NCI-H1105 (cell line): ENCODE measurements at places on chromosomes 12 and 14.

GRCh38 chr14:54362089-54362504 is 34.7 kb upstream of the CDKN3 start:
- no peak for DNase-seq

- DNase-seq: no peak
Observed at GRCh38 chr14:56632195-56632594, 52.6 kb downstream of the TMEM260 start.

GRCh38 chr14:100710826-100711462 is 15.7 kb upstream of the DLK1 start:
- DNase-seq: no peak

- no peak for DNase-seq
Observed at GRCh38 chr12:53222170-53222721, 9.8 kb downstream of the RARG start.

DNA sequence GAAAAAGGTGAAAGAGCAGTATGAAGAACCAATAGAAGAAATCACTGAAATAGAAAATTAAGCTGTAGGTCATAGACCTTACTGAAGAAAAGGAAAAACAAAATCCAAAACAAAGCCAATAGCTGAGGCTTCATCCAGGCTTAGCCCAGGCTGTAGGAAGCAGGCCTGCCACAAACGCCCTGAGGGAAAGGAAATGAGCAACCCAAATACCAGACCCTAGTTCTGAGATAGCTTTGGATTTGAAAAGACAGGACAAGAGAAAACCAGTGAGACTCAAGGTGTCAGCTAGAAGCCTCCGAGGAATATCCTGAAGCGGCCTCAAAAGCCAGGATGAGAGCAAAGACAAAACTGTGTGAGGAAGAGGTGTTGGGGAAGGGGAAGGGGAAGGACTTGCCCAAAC is 79.2 kb downstream of the FERMT2 start:
- no peak for DNase-seq

DNA sequence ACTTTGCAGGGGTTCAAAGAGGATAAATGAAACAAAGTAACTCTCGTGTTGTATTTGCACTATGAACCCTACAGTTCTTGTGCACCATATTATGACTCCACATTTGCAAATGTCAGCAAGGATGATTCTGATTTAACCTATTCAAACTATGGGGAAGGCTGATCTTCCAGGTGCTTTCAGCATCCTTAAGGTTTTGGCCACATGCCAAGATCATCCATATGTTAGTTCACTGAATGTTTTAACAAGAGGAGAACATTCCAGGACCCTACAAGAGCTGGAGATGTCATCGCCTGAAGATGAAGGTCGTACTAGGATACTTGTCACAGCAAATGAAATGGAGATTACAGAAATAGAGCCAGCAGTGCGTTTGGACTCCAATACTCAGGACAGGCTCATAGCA is 114.2 kb downstream of the DHRS2 start:
- DNase-seq: no peak

- DNase-seq: no peak
Observed at GRCh38 chr14:59254911-59255545, 66.6 kb downstream of the DAAM1 start.

DNA sequence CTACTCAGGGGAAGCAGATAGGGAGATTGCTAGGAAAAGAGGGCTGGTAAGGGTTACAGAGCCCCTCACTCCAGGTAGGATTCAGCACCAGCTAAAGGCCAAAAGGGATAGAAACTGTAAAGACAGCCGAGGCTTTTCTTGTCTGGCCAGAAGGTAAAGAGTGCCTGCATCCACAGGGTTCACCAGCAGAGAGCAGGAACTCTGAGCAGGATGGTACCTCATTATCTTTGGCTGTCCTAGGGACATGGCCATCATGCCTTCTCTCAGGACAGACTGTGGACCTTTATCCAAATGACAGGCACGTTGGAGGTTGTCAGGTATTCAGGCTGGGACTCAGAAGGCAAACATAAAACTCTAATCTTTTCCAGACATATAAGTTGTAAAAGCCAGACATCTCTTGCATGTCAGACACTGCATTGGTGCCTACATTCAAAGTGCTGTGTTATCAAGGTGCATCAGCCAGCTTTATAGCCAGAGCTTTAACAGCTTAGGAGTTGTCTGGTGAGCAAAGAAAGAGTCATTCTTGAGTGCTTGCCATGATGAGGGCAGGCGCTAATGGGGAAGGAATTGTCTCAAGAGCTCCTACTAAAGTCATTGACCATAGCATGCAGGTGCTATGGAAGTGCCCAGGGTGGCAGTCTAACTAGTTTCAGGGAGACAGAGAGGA is 89.5 kb downstream of the PELI2 start:
- no peak for DNase-seq

GRCh38 chr12:47770086-47770726 is 2.8 kb upstream of the SLC48A1 start:
- no peak for DNase-seq

GRCh38 chr12:132686825-132687210 is 324 bp downstream of the POLE start:
- DNase-seq: no peak

GRCh38 chr14:44468771-44469170 is 38.3 kb downstream of the FSCB start:
- DNase-seq: no peak

GRCh38 chr12:117009759-117010158 is 89.5 kb downstream of the TESC start:
- DNase-seq: no peak

DNA sequence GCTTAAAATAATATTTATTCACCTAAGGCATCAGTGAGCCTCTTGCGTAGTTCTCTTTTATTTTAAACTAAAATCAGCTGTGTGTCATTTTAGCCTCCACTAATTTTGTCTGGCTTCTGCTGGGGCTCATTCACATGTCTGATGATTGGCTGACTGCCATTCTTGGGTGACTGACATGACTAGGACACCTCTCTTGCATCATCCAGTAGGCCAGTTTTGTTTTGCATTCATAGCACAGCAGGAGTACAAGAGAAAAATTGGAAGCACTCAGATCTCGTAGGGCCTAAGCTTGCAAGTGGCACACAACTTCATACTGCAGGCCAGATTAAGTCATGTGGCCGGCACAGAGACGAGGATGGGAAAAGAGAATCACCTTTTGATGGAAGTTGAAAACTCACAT is 1226.5 kb downstream of the GALC start:
- peak; percentile 9 for DNase-seq

DNA sequence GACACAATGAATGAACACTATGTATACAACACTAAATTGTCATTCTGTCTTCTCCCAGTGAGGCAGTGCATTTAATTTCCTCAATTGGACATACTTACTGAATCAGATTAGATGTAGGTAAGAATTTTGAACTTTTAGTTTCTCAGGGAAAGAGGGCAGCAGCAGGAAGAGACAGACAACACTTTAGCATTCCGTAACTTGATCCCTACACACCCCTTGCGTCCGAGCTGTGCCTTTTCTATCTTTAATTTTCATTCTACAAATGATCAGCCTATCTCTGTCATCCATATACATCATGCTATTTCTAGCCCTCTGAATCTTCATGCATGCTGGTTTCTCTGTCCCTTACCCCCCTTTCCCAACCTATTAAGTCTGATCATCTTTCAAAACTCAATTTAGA is 358.0 kb upstream of the RPL10L start:
- no peak for DNase-seq
